Muscle of arm (tissue), 14 donors: ENCODE measurements at places on chromosomes 12 and 14.

GRCh38 chr14:61561657-61562276, 133.5 kb upstream of the HIF1A start:
- DNase-seq = no peak

GRCh38 chr14:77243853-77244252, 27.2 kb downstream of the NGB start:
- no peak for DNase-seq

DNA sequence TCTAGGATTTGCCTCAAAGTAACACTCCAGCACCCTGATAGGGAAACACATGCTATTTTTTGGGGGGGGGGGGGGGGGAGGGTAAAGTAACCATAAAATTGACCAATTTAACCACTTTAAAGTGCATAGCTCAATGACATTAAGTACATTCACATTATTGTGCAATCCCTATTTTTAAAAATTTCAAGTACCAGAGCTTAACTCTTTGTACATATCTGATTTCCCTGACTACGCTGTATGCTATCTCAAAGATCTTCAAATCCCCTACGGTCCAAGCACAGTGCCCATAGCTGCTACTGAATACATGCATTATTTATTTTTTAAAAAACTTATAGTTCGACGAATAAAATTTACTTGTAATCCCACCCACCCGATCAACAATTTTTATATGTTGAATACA, 63.0 kb downstream of the BCL2L14 start:
- DNase-seq = no peak

DNA sequence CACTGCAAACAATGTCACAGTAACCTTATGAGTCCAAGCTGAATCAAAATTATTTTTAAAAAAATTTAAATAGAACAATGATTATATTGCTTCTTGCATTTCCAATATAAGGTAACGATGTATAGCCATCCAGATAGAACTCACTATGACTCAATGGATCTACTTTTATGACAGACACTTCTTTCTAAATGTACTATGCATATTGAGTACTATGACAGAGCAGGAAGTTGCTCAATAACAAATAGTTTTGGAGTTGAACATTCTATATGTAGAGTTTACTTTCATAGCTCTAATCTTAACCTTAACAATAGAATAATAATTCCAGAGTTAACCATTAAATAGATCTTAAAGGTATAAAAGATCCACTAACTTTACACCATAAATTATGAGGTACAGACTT, 46.7 kb upstream of the ALG10B start:
- no peak for DNase-seq

DNA sequence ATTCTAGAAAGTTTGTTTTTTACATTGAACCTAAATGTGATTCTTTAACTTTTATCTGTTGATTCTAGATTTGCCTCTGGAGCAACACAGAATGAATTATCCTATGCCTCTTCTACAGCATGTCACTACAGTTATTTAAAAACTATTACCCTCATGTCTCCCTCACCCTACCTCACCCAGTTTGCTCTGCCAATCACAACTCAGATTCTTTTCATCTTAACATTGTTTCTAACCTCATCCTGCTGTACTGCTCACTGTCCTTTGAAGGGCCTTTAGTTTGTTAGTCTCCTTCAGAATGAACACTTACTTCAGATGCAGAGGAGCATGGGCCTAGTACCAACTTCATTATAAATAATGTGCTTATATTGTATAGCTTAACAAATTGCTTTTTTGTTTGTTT, 21.5 kb downstream of the YLPM1 start:
- no peak for DNase-seq

DNA sequence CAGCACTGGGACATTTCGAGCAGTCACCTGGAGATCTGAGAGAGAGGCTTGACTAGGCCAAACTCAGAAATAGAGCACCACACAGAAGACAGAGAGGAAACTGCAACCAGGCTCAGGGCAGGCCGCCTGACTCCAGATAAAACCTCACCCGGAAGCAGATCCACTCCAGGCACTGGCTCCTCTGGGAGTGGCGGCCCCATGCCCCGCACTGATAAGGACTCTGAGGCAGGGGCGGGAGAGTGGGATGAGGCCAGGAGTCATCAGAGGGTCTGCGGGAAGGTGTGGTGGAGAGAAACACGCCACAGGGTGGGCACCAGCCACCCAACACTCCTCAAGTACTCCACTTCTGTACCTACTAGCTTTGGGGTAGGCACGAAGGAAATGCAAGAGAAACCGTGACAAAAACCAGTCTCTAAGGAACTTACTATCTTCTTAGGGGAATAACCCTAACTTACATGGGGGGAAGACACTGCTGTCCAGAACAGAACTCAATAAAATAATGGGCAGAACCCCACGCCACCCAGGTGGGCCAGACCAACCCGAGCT, 71.3 kb downstream of the CHGA start:
- no peak for DNase-seq

DNA sequence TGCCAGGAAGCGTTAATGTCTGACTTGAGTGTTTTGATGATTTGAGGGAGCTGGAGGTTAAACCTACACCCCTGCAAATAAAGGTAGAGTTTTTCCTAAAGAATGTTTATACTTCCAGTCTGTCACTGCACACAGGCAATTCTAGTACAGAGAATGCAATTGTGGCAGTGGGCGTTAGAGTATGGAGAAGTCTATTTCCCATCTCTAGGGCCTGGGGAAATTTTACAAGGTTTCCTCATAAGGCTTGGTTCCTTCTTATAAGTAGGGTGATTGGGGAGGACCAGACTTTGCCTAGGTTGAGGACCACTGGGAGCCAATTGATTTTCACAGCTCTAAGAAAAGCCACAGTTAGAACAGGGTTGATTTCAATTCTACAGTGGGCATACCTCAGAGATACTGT, 44.3 kb downstream of the IFNG start:
- DNase-seq = no peak

GRCh38 chr12:52439420-52439819, 5.2 kb upstream of the KRT75 start:
- DNase-seq = no peak

DNA sequence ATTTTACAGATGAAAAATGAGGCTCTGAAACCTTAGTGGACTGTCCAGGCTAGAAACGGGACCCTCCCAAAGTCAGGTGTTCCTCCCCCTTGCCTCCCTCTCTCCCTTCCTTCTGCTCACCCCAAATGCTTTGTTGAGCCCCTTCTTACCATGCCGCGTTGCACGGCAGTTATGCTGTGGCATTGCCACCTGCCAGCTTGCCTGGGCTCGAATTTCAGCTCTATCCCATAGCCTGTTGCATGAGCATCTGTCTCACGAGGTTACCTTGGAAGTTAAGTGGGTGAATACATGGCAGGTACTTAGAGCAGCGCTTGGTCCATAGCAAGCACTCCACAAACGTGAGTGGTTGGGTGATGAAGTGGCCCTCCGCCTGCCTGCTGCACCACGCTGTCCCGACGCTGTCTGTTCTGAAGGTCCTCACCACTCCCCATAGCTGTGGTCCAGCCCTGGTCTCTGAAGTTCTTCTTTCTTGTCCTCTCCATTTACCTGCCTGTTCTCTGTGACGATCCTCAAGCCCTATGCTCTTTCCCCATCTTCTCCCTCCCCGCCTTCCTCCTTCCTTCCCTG, 269.9 kb downstream of the CACNA1C start:
- DNase-seq = no peak

DNA sequence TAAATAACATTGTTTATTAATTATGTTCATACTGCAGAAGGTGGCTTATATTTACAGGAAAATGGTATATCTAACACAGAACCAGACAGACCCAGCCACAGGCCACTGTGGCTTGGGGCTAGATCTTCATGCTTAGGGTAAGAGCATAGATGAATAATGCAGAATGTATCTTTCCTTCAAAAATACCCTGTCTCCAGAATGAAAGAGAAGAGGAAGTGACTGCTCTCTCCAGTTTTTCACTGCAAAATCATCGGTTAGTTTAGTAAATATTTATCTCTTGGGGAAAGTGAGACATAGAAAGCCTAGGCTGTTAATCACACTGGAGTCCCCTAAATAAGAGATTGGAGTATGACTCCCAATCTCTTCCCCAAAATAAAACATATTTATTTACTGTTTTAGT, 453.7 kb downstream of the NAV3 start:
- no peak for DNase-seq

DNA sequence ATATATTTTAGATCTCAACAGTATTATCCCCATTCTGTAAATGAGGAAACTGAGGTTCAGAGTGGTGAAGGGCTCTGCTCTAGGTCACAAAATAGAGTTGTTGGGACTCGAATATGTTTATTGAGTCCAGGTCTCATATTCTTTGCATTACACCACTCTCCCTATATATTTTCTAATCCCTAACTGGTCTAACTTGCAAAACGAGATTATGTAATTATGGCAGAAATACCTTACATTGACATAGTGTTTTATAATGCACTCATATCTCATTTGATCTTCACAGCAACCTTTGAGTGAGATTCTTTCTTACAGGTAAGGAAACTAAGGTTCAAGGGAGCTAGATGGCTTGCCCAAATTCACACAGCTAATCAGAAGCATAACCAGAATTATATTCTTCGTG, 106.9 kb upstream of the LRIG3 start:
- DNase-seq = no peak

DNA sequence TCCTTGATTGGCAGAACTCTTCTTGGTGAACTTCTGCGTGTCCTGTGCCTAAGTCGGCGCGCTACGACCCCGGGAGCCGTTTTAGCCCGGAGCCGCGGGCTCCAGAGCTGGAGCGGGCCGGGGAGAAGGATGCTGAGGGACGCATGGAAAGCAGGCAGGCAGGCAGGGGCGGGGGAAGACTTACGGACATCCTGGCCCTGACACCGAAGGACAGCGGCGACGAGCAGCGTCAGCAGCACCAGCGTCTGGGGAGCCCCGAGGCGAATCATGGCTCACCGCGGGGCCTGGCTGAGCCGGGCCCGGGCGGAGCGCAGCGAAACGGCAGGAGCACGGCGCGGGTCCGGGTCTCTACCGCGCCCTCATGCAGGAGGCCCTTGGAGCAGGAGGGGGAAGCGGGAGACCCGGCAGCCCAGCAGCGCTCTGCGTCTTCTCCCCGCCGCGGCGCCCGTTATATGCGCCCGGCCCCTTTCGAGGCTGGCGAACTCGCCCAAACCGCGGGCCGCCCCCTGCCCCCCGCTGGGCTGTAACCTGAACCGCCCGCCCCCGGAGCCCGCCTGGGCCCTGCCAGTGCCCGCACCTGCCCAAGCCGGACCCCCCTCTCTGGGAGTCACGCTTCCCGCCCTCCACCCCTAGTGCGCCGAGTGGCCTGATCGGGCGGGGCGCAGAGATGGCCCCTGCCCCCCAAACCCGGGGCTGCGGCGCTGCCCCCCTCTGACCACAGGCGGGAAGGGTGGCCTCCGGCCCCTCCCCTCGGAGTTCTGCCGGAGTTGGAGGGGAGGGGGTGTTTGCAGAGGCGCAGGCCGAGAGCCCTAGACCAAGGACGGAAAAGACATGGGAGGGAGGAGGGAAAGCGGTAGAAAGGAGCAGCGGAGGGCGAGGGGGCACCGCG, at the start of gene COL2A1:
Gene COL2A1, minus strand, starts transcription at position 424 of the 889 bp plus-strand sequence. Its CDS starts 155 bp downstream, at position 269.
- peak; percentile 40 for DNase-seq
